AG08396 (cell line): ENCODE measurements at places on chromosomes 5 and 9.

GRCh38 chr5:167571824-167572223 is 719.6 kb upstream of the WWC1 start:
- DNase-seq, result no peak

DNA sequence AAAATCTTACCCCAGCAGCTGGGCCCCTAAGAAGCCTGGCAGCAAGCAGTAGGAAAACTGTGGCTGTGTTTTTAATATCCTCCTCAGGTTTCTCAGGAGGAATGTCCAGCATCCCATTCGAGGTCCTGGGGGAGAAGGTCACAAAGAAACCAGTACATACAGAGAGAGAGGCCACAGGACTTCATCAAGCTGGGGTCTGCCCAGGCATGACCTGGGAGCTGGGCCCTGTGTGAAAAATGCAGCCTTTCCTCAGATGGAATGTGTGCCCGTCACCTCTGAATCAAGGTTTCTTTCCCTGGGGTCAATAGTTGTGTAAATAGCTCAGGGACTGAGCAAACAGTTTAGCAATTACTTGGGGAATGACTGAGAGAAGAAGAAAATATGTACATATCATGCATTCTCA is 33.9 kb upstream of the RAD23B start:
- DNase-seq, result peak; percentile 36

DNA sequence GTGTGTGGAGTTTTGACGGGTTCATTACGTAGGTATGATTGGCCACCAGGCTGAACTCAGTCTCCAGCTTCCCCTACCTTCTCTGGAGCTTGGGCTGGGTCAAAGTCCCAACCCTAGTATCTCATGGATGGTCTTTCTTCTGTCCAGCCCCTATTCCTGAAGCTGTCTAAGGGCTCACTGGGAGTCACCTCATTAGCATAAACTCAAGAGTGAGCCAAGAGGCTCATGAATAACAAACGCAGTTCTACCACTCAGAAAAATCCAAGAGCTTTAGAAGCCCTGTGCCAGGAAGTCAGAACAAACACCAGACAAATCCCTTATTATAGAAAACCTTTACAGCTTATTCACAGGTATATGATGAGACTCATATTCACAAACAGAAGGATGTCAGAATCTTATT is 180.3 kb upstream of the NFIL3 start:
- DNase-seq, result no peak

GRCh38 chr5:132266836-132267160 is 9.3 kb downstream of the PDLIM4 start:
- DNase-seq, result no peak

DNA sequence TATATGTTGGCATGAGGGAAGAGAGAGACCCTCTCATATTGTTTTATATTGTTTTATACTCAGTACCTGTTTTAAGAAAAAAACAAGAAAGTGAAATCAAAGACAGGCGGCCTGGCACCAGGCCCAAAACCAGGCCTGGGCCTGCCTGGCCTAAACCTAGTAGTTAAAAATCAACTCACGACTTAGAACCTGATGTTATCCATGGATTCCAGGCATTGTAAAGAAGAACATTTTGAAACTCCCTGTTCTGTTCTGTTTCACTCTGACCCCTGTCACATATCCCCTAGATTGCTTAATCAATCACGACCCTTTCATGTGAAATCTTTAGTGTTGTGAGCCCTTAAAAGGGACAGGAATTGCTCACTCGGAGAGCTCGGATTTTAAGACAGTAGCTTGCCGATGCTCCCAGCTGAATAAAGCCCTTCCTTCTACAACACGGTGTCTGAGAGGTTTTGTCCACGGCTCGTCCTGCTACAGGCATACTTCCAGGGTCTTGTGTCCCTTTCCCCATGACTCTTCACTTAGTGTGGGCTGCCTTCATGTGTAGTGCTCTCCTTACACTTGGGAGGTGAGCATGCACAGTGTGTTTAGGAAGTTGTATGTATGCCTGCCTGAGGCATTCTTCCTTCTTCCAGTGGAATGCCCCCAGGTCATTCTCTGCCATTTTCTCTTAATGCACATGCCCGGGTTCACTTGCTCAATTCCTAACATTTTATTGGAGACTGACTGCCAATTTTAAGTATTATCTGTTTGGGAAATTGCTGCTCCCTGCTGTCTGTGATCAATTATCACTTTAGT is 17.8 kb downstream of the TBCA start:
- no peak for DNase-seq

GRCh38 chr5:36755920-36756488 is 120.6 kb upstream of the NIPBL start:
- DNase-seq, result no peak

DNA sequence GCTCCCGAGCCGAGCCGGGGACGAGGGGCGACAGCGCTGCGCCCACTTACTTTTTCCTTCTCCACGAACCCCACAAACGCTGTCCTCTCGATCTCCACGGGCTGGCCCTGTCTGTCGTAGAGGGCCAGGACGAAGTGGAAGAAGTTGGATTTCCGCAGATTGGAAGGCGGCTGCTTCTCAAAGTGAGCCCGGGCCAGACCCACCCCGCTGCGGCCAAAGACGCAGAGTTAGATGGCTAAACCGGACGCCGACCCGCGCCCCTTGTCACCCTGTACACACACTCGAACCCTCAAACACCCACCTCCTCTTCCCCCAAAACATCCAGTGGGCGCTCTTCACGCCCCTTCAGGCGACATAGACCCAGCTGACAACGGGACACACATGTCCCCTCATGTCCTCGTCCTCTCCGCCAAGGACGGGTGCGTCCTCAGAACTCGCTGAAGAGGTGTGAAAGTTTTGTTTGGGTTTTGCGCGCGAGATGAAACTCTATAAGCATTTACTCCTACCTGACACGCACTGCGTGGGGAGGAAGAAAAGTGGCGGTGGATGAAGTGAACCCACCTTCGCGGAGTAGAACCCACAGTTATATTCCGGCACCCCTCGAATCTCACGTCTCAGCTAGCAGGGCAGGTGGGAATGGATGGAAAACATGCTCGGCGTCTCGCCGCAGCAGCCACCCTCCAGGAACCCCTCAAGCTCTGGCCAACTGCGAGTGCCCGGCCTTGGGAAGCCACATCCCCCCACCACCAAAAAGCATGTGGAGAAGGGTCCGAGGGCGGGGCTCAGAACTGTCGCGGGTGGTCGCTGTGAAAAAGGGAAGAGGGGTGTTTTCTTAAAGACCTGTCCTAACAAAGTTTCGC is 2.6 kb downstream of the EBF1 start:
- no peak for DNase-seq

- DNase-seq, result peak; percentile 80
These were observed 754 bp downstream of the VDAC1 start for GRCh38 chr5:134003817-134004625.

DNA sequence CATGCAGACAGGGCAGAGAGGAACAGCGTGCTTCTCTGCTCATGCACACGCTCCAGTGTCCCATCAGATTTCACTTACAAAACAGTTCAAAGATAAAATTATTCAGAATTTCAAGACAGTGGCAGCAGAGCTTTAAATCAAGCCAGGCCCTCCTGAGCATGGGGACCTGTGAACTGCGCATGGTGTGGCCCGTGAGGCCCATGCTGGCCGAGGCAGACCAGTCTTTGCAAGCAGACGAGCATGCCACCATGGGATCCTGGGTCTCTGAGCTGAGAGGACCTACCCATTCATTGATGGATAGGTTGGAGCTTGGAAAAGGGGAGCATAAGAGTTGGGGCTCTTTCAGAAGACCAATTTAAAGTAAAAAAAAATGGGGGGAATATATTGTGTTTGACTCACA is 35.0 kb upstream of the SAP30L start:
- DNase-seq, result no peak
